ENCODE measurements at places on chromosomes 16 and 17. TPM values are rescaled to one million over a fixed set of nuclear protein-coding genes. Genes with fewer than 3 reads are reported as not detected.

Gene SLC13A5
- 0.11 TPM for total RNA-seq

Gene KRTAP4-4
- not detected for total RNA-seq

Gene SLFN12
- total RNA-seq: 4.3 TPM

Gene UBE2G1
- 80.4 TPM for total RNA-seq

Gene RNF135
- total RNA-seq: 4.8 TPM

Gene CLEC16A
- total RNA-seq: 28.4 TPM

Gene HBQ1
- total RNA-seq: not detected

Gene HOXB4
- 1.6 TPM for total RNA-seq

Gene NPW
- total RNA-seq: not detected

Gene ROGDI
- 69.9 TPM for total RNA-seq

- no peak for DNase-seq
Observed at GRCh38 chr16:69812688-69813014, 50.5 kb downstream of the WWP2 start.

DNA sequence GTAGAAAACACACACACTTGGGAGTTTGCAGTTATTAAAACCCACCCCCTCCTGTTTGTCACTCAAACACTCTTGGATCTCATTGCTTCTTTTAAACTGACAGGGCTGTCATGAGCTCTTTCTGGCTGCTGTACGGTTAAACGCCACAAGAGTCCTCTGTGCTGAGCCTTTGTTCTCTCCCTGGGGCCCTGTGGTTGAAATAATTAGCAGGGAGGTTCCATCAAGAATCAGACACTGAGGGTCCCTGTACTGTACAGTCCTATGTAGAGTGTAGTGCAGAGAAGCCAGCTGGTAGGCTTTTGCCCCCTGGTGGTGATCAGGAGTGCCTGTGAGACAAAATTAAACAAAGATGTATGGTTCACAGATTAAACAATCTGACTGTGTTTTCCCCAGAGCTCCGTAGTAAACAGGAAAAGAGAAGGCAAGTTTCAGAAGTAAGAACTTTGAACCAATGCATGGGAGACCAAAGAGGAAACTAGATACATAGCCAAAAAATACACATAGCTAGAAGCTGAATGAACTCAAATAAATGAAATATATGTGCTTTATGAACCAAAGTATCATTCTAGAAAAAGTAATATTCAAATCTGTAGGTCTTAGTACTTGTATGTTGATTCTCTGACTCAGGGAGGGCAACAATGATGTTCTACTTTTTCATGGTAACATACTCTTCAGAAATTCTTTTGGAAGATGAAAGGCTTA is 1.4 kb upstream of the SSH2 start:
- DNase-seq: no peak

DNA sequence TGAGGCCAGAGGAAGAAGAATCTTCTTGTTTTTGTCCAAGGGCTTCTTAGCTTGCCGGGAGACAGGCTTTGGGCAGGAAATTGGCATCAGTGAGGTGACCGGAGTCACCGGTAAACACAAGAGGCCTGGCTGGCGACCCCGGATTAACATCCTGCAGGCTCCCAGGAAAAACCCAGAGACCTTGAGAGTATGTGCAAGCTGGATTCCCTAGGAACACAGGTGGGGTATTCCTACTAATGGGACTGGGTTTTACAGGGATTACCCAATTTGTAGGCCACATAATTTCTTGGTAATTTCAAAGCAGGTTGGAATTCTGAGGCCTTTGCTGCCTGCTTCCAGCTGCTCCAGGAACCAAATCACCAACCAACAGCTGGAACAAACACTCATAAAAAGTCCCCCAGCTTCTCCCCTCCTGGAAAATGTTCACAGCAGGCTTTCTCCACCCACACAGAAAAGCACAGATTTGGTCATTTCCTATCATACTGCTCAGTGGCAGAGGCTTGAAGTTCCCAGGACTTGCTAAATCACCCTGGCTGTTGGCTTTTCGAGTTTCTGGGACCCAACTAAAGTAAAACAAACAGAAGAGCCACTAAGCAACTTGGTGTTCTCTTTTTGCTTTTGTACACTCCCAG is 258.8 kb downstream of the IRF8 start:
- no peak for DNase-seq

- DNase-seq: no peak
Observed at GRCh38 chr17:56909742-56910508, 3.9 kb downstream of the TRIM25 start.

DNA sequence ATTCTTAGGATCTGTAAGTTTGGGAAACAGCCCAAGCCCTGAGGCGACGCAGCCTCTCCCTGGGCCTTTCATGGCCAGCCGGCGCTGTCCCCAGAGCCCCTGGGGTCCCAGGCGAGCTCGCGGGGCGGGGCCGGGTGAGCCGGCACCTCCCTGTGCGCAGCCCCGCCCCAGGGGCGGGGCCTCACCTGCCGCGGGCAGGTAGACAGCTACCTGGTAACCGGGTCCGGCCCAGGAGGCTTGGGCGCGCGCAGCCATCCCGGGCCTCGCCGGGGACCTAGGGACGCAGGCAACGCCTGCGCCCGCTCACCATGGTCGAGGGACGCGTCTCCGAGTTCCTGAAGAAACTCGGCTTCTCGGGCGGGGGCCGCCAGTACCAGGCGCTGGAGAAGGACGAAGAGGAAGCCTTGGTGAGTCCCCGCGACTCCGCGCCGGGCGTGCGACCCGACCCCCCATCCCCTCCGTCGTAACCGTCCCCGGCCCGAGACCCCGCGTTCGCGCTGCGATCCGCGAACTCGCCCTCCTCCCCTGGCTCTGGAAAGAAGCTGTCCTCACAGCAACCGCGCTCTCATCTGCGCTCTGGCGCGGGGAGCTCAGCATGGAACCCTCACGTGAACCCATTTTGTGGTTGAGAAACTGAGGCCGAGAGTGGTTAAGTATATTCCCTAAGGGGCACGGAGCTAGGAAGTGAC is at the start of gene ATP2C2:
TSS of gene ATP2C2 (plus strand) at position 231 of the 689 bp plus-strand sequence. CDS start at position 309, 78 bp downstream.
- no peak for DNase-seq

DNA sequence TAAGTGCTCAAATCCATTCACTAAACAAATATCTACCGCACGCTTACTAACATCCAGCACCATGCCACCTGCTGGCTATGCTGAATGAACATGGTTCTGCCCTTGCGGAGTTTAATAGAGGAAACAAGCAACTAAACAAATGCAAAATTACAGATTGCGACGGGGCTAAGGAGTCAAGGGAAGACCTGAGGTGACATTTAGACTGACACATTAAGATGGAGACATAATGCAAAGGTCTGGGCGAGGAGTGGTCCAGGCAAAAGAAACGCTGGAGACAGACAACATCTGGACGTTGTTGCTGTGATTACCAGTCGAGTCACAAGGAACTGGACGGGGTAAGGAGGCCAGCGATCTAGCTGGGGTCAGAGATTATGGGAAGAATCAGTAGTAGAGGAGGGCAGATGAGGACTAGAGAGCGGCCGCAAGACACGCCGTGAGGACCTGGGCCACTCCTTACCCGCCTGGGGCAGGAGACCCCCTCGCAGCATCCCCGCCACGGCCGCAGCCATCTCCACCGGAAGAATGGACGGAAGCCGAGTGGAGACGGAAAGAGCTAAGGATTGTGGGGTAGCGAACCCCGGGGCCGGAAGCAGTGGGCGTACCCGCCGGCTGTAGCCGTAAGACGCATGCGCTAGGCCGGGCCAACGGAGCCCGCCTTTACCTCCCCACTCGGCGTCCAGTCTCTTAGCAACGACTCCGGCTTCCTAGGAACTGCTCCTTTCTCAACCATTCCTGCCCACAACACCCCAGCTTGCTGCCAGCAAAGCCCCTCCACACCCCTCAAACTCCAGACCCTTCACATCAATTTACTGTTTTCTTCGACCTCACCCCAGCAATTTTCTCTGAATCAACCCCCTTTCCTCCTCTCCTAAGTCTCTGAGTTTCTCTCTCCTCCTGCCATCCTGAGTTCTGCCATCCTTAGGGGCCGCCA is at the start of the genes LRRC46 and MRPL10:
TSS of gene LRRC46 (plus strand) at position 668 of the 931 bp plus-strand sequence. CDS start 320 bp downstream, outside the sequence.
TSS of gene MRPL10 (minus strand) at position 539 of the 931 bp plus-strand sequence. CDS start at position 509, 30 bp downstream.
- peak; percentile 96 for DNase-seq

DNA sequence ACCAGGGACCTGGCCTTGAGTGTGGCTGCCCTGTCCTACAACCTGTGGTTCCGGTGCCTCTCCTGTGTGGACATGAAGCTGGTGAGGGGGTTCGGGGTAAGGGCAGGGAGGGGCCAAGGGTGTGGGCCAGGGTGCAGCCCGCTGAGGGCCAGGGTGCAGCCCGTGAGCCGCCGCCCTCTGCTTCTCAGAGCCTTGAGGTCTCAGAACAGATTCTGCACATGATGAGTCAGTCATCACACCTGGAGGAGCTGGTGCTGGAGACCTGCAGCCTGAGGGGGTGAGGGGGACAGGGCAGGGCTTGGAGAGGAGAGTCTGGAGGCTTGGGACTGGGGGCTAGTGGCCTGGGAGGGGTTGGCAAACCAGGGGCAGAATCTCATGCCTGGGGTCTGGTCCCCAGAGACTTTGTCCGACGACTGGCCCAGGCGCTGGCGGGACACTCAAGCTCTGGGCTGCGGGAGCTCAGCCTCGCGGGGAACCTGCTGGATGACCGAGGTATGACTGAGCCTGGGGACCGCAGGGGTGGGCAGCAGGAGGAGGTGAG is 2.2 kb downstream of the CARMIL2 start:
- no peak for DNase-seq

- no peak for DNase-seq
Observed at GRCh38 chr17:73956169-73956568, 247.3 kb upstream of the RPL38 start.

DNA sequence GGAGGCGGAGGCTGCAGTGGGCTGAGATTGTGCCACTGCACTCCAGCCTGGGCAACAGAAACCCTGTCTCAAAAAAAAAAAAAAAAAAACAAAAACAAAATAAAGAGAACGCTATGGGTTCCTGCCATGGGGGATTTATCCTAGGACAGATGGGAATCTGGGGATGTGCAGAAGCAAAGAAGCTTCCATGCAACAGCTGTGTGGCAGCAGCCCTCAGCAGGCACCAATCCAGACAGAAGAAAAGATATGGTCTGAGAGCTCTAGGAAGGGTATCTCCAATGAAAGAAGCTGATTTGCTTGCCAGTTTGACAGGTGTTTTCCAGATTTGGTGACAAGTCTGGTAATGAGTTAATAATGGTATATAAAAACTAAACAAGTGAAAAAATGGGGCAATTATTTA is 11.6 kb downstream of the MYO19 start:
- no peak for DNase-seq

GRCh38 chr16:26344240-26344776 is 652.5 kb downstream of the HS3ST4 start:
- no peak for DNase-seq

DNA sequence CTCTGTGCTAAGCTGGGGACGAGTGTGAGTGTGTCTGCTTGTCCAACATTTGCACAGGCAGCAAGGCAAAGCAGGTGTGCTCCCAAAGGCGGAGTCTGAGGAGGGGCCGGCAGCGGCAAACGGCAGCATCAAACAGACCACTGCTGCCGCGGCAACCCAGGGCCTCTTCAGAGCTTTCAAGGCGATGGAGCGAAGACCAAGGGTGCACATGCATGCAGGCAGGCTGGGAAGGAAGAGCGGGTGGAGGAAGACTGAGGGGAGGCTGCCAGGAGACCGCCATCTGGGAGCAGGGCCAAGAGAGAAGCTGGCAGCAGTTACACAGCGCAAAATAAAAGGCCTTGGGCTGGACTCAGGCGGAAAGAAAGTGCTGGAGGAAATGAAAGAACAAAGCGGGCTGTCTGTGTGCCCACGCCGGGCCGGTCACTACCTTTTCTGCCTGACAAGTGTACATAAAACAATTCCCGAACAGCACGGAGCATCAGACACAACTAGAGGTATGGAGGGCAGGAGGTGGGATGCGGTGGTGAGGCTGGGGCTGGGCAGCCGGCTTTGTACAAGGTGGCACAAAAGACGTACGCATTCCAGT is 8.5 kb downstream of the TIMM22 start:
- no peak for DNase-seq

- no peak for DNase-seq
Observed at GRCh38 chr16:55709801-55710200, 54.0 kb downstream of the SLC6A2 start.

DNA sequence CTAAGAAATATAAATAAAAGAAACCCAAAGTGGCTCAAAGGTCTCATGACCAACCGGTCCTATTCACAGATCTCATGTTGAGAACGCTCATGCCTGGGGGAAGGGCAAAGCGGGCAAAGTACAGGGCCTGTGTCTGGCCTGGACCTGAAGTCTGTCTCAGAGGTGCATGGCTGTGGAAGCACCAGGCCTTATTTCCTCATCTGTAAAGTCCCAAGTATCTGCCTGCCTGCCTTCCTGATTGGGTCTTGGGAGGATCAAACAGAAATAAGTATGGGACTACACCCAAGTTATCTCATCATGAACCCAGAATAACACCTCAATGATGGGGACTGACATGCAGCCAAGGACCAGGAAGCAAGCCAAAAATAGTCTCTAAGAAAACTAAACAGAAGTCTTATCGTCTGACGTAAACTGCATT is 14.2 kb downstream of the AXIN2 start:
- no peak for DNase-seq

DNA sequence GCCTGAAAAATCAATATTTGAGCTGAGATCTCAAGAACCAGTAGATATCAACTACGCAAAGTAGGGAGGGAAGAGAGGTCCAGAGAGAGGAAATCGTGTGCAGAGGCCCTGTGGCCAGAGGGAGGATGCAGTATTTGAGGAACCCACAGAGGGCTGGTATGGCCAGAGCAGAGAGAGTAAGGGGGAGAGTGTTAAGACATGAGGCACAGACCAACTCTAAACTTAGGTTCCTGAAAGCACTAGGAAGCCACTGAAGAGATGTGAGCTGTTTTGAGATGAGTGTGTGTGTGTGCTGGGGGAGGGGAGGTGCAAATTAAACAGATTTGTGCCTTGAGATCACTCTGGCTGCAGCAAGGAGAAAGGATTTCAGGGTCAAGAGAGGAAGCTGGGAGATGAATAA is 10.9 kb downstream of the SLC13A2 start:
- DNase-seq: no peak

- DNase-seq: no peak
Observed at GRCh38 chr17:41803049-41804020, 8.4 kb downstream of the P3H4 start.

- no peak for DNase-seq
Observed at GRCh38 chr16:894136-894535, 76.6 kb downstream of the LMF1 start.

DNA sequence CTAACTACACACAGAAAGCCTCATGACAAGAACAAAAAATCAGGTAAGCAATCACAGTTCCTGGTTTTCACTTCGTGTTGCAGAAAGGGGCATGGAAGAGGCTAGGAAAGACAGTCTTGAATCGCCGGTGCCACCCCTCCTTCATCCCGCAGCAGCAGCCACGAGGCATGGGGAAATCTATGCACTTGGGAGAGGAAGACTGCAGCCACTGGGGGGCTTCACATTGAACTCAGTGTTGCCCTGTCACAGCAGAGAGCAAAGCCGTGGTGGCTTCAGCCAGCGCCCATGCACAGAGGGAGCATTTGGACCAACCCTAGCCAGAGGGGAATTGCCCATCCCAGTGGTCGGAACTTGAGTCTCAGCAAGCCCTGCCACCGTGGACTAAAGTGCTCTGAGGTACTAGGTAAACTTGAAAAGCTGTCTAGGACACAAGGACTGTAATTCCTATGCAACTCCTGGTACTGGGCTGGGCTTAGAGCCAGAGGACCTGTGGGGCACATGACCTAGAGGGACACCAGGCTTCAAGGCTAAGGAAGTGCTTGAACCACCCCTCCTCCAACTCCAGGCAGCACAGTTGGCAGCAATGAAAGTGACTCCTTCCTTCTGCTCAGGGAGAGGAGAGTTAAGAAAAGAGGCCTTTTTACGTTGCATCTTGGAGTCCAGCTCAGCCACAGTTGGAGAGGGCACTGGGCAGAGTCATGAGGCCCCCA is 35.2 kb upstream of the ATP2C2 start:
- DNase-seq: no peak

All from cardiac septum (tissue), 1 donor.